ENCODE measurements at places on chromosomes 5 and 9. TPM values are rescaled to one million over a fixed set of nuclear protein-coding genes. Genes with fewer than 3 reads are reported as not detected.

- no peak for DNase-seq
Measured at GRCh38 chr5:147791181-147791580, 8.7 kb upstream of the JAKMIP2 start.

DNA sequence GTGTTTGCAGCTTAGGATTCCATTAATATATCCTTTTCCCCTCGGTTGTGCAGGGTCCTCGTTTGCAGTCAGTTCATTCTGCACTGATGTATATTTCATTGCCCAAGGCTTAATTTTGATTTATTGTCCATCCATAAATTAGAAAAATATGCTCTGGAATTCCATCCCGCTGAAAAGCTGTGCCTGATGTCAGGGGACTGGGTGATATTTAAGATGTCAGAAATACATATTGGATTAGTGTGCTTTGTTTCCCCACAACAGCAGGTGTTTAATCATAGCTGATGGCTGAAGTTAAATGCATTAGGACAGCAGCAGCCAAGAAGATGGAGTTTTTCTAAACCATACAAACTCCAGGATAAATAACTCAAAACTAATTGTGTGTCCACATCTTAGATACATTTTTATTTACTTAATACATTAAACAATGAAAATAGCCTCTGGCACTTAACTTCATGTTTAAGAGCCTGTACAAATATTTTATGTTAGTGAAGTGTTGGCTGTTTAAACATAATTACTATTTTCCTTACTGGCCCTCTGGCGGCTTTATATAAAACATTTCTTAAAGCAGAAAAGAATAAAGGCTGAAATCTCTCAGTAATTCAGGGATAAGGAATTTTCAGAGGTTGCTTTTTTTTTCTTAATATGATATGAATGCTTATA lies 170.4 kb upstream of the TBCA start:
- DNase-seq: no peak

NEUROG1 gene
- not detected for total RNA-seq

ASPN gene
- total RNA-seq: 1.4 TPM

- peak; percentile 16 for DNase-seq
Measured at GRCh38 chr9:112378328-112379176, 1.4 kb upstream of the HSDL2 start.

DNA sequence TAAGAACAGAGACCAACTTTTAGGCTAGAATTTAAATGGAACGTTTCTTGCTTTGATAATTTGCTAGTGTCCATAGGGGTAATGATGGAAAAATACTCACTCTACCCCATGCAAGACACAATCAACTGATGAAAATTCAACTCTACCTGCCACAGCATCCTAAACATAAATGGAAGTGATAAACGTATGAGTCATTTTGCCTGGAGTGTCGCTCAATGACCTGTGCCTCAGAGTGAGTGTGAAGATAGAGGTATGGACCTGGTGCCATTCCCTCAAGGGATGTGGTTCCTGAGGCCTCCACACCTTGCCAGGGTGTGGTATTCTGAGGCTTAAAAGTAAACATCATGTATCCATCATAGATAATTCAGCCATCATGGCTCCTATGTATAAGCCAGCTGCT lies 14.0 kb downstream of the ARL14EPL start:
- no peak for DNase-seq

GRCh38 chr9:126809068-126809467 lies 4.2 kb downstream of the ZBTB43 start:
- no peak for DNase-seq

- DNase-seq: no peak
Measured at GRCh38 chr9:100521282-100521681, 48.3 kb downstream of the TMEFF1 start.

GABBR2 gene
- total RNA-seq: 0.61 TPM

Measured in lung (tissue), 17 donors.